ENCODE measurements at places on chromosomes 1 and 21.

GRCh38 chr1:44521378-44522080, 116.5 kb downstream of the RNF220 start:
- DNase-seq: no peak

- DNase-seq: no peak
Observed at GRCh38 chr1:10245674-10246073, 35.3 kb downstream of the KIF1B start.

DNA sequence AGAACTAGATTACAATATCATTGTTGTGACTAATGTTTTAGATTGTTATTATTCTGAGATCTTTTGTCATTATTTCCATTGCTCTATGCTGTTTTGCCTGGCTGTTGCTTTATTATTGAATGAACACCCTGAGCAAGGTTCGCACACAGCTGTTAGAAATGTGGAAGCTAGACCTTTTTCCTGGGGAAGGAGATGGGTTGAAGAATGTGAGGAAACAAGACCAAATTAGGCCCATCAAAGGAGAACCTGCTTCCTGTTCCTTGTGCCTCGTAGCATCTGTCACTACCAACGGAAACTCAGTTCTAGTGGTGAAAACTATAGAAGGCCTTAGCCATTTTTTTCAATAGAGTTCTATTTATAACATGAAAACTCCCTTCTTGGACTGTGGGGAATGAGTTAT, 68.7 kb downstream of the RGL1 start:
- no peak for DNase-seq

- no peak for DNase-seq
Observed at GRCh38 chr1:40224040-40224439, 23.7 kb upstream of the TMCO2 start.

DNA sequence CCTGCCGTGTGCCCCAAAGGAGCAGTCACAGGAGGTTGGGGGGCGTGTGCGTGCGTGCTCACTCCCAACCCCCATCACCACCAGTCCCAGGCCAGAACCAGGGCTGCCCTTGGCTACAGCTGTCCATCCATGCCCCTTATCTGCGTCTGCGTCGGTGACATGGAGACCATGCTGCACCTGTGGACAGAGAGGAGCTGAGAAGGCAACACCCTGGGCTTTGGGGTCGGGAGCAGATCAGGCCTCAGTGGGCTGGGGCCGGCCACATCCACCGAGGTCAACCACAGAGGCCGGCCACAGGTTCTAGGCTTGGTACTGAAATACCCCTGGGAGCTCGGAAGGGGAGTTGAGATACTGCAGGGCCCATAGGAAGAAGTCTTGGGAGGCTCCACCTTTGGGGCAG, 23.5 kb downstream of the COL6A1 start:
- DNase-seq: no peak

GRCh38 chr21:15300131-15300530, 235.3 kb upstream of the NRIP1 start:
- peak; percentile 53 for DNase-seq

DNA sequence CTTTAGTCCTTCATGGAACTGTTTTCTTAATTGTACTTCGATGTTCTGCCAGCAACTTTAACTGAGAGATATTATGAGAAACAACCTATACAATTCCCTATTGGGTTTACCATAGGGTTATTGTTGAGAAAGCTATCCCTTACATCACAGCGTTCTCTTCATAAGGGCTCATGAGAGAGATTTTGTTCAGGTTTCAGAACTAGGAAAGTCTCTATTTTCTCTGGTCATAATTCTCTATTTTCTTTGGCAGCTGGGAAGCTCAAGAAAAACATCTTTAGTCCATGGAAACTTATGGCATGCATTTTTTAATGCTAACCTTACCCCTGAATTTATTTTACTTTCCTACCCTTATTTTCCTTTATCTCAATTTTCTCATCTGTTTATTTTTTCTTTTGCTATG, 38.2 kb downstream of the NMNAT2 start:
- no peak for DNase-seq

DNA sequence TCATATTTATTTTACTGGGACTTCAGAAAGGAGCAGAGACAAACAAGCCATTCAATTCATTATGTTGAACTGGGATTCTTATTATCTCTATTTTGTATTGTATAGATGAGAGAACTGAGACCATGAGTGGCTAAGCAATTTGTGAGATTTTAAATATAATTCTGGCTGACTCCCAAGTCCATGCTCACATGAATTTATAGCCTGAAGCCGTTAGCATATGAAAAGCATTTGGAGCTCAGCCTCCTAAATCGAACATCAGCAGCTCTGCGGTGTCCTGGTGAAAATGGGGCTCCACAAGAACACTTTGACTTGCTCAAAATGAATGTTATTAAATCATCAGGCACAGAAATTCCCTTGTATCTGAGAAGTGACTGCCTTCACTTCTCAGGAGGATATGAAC, 96.8 kb upstream of the DPT start:
- no peak for DNase-seq

DNA sequence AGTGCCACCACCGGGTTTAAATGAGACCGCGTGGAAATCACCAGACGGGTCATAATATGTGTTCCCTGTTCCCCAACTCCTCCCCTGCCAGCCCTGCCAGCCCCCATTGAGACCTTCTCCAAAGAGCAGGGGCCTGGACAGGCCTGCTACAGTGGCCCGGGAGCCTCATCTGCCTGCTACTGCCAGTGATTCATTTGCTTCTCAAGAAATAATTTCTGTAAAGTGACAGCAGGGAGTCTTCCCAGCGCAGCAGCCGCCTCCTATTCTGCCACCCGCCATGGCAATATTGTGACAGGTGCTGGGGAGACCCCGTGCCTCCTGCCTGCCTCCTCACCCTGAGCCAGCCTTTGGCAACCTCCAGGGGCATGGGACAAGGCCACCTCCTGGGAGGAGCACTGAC, 8.9 kb downstream of the IFFO2 start:
- no peak for DNase-seq

GRCh38 chr1:203131548-203132200, 4.1 kb downstream of the ADORA1 start:
- no peak for DNase-seq

DNA sequence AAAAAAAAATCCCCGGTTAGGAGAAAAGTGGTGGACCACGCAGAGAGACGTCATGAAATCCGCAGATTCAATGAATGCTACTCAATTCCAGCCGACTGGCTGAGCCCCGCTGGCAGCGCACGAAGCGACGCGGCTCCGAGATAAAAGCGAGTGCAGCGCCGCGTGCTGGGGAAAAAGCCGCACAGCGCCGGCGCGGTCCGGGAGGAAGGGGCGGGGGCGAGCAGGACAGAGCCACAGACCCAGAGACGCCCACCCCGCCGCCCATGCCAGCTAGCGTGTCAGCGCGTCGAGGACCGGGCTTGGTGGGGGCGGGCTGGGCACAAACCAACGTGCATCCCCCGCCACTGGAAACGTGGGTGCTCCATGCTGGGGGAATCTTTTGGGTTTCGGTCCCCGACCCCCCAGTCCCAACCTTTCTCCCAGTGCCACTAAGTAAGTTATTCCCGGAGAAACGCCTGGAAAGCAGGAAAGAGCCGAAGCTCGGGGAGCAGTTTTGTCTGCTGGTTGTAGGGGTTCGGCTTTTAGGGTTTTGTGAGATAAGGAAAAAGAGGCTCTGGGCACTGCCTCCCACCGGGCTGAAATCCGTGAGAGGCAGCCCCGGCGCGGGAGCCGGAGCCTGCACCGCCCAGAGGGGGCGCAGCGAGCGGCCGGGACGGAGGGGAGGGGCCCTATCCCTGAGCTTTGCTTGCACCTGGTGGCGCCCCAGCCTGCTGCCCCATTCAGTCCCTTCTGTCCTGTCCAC, at the start of gene KCNJ6:
Gene KCNJ6 (minus strand): TSS at position 148 of the 742 bp plus-strand sequence. CDS start 75,775 bp downstream, outside the sequence.
- DNase-seq: peak; percentile 49

- no peak for DNase-seq
Observed at GRCh38 chr21:32192291-32193097, 86.4 kb downstream of the MIS18A start.

- DNase-seq: peak; percentile 80
Observed at GRCh38 chr1:53890522-53890941, 935 bp upstream of the YIPF1 start.

GRCh38 chr1:89351597-89352311, 12.1 kb upstream of the GBP6 start:
- DNase-seq: peak; percentile 39

All from epithelial cell of esophagus (primary cell).